COR-L47 (cell line): ENCODE measurements at places on chromosomes 13 and 19.

- DNase-seq = peak; percentile 31
Measured at GRCh38 chr19:2385053-2385721, 25.1 kb downstream of the TMPRSS9 start.

- peak; percentile 77 for DNase-seq
Measured at GRCh38 chr19:17235300-17235970, 9.4 kb downstream of the OCEL1 start.

- DNase-seq = no peak
Measured at GRCh38 chr13:76778853-76779252, 107.4 kb downstream of the KCTD12 start.

DNA sequence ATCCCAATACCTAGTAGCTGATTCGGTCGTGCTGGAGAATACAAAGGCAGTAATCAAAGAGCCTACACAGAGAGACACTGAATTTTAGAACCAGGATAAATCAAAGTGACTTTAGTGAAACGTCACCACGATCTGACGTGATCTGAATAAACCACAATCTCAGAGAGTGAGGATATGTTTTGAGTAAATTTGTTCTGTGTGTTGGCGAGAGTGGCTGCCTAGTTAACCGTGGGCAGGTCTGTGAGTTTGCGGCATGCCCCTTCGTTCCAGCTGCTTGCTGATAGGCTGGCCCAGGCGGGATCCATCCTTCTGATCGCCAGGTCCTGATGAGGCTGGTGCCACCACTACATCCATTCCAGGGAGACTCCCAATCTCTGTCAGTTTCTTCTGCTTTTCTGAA lies 40.4 kb downstream of the LRCH1 start:
- no peak for DNase-seq

DNA sequence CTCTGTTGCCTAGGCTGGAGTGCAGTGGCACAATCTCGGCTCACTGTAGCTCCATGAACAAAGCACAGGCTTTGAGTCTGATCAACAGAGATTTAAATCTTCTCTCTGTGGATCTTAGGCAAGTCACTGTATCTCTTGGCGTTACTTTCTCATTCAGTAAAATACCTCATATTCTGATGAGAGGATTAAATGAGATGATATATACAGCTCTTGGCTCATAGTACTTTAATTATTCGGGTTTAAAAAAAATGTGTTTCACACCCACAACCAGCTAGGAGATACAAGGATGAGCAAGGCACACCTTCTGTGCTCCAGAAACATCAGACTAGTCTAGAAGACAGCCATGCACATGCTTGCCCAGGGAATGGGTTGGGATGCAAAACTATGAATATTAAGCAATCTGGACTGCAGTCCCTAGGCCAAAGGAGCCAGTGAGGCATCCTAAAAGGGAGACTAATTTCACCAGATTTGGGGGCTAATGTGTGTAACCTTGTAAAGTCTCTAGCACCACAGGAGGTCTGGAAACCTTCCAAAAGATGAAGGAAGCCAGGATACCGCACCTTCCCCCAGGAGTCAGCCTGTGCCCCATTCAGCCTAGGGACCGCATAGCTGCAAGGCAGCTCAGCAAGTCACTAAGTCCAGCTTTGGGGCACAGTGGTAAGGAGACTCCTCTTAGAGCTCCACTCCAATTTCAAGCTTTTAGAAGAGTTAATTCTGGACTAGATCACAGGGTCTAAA lies 2.5 kb downstream of the VPS36 start:
- DNase-seq = no peak

GRCh38 chr13:113322043-113322461 lies 25.0 kb downstream of the LAMP1 start:
- DNase-seq = no peak

DNA sequence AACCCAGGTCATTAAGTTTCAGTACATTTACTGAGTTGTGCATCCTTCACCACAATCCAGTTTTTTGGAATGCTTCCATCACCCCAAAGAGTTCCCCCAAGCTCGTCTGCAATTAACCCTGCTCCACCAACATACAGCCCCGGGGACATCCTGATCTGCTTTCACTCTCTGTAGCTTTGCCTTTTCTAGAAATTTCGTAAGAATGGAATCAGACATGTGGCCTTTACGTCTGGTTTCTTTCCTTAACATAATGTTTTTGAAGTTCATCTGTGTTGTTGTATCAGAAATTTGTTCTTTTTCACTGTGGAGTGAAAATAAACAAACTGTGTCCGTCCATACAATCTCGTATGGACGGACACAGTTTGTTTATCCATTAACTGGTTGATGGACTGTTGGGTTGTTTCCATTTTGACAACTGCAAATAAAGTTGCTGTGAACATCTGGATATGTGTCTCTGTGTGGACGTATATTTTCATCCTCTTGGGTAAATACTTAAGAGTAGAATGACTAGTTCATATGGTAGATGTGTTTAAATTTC lies 2.9 kb downstream of the KLHL26 start:
- DNase-seq = no peak

DNA sequence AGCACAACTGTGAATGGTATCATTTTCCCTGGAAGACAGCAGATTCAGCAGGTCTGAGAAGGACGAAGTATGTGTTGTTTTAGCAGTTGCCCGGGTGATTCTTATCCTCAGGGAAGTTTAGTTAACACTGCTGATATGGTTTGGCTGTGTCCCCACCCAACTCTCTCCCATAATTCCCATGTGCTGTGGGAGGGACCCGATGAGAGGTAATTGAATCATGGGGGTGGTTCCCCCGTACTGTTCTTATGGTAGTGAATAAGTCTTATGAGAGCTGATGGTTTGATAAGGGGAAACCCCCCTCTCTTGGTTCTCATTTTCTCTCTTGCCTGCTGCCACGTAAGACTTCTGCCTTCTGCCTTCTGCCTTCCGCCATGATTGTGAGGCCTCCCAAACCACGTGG lies 81.0 kb upstream of the UBAC2 start:
- no peak for DNase-seq

DNA sequence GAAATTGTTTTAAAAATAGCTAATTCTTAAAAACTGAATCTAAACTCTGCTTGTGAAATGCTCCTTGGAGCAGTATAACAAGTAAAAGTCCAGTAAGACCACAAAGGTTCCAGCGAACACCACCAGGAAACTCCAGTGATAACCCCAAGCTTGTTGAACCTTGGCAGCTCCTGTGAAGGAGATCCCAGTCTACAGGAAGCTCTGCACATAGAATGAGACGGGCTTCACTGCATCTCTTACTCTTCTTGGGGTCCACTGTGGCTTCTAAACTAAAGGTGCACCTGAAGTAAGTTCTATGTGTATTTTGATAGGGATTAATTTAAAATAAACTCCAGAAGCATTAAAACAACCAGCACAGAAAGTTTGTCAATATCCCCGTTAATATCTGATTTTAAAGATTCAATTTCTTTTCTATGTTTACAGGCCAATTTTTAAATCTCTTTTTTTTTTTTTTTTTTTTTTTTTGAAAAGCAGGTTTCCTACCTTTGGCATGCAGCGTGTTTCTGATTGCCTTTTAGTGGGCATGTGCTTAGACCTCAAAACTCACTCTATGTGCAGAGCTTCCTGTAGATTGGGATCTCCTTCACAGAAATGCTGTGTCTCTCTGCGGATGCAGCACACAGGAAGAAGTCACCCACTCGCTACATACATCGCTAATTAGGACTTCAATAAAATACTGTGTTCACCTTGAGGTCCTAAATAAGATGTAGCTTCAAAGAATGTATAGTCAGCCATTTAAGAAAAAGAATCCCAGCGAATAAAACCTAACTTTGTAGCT lies 508.5 kb downstream of the KLF12 start:
- DNase-seq = no peak

- DNase-seq = no peak
Measured at GRCh38 chr13:53127373-53127772, 98.8 kb downstream of the OLFM4 start.

GRCh38 chr19:39082745-39083598 lies 1.2 kb upstream of the ACP7 start:
- no peak for DNase-seq
